ENCODE measurements at places on chromosomes 4 and X.

DNA sequence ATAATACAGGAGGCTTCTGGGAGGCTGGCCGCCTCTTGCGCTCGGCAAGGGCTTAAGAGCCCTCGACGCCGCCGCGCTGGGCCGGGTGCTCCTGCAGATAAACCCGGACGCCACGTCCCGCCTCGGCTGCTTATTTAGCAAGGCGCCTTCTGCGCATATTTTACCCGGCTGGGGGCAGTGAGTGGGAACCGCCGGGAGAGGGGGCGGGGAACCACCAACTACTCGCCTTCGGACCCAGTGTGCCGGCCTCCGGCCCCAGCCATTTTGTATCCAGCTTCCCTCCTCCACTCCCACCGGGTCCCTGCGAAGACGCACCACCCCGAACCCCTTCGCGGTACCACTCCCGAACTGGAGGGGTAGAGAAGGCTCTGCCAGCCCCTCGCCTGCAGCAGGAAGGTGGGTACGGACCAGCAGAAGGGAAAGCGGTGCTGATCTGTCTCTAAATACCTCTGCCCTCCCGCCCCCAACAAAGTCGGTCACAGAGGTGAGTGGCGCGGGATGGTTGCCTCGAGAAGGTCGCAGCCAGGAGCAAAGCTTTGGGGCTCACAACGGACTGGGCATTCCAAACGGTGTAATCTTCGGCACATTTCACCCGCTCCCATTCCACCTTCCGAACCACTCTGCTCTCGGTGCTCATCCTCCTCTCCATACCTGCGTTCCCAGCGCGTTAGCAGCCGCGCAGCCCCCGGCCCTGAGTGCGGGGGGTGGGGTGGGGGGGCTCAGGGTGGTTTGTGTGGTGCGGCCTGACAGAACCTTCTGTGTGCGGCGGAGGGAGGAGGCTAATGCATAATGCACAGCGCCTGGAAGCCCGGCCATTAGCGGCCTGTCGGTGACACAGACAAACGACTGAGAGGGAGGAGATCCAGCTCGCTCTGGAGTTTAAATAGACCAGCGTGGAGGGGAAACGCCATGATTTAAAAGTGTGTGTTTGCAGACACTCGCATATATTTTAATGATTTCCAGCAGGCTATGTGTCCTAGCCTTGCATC, 4.9 kb upstream of the BCOR start:
- DNase-seq: no peak

GRCh38 chr4:42638993-42639392, 17.9 kb downstream of the ATP8A1 start:
- no peak for DNase-seq

- DNase-seq: no peak
Measured at GRCh38 chr4:52032005-52032404, 6.1 kb downstream of the SGCB start.

GRCh38 chr4:57098415-57098814, 11.8 kb downstream of the IGFBP7 start:
- no peak for DNase-seq

GRCh38 chr4:20271950-20272349, 20.2 kb downstream of the SLIT2 start:
- DNase-seq: no peak

GRCh38 chr4:39883646-39884045, 94.1 kb downstream of the PDS5A start:
- no peak for DNase-seq

DNA sequence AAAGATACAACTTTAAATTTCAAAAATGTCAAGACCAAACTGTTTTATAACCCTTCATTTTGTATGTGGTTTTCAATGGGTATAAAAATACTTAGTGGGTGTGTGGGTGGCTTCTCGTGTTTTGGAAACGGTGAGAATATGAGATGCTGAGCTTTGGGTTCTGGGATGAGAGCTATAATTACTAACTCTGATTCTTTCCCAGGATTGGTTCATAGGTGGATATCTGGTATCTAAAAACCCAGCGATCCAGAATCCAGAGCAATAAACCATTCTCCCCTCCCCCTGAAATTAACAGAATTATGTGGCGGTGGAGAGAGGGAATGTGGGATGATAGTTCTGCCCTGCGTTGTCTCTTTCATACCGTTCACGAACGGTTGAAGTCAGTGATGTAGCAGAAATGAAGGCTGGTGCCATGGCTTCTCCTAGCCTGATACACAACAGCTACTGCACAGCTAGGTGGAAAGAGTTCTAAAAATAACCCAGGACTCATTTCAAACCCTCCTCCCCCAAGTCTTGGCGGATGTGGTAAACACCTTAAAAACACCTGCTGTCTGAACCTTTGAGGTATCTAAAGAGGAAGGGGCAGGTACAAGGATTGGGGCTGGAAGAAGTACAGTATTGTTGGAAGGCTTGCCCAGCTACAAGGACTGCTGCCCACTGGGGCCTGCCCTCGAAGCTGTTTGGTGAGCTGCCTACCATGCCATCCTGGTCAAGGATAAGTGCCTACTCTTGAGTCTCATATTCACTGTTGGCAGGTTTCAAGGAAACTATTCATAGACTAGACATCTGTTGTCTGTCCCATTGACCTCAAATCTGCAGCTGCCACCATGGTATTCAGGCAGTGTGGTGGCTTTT, 44.5 kb downstream of the SEPTIN11 start:
- peak; percentile 10 for DNase-seq

DNA sequence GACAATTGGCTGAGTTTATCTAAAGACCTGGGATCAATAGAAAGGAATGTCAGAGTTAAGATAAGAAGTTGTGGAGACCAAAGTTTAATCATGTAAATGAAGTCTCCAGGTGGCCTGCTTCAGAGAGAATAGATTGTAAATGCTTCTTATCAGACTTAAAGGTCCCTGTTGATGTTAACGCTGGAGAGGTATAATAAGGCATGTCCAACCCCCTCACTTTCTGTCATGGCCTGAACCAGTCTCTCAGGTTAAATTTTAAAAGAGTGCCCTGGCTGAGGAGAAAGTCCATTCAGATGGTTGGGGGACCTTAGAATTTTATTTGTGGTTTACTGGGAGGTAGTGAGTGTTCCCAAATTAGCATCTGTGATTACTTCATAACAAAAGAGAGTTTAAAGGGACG, 86.7 kb downstream of the AKAP4 start:
- no peak for DNase-seq

- no peak for DNase-seq
Measured at GRCh38 chr4:155430895-155431795, 54.4 kb upstream of the MAP9 start.

GRCh38 chrX:152901816-152902501, 4.1 kb downstream of the ZNF185 start:
- DNase-seq: no peak

DNA sequence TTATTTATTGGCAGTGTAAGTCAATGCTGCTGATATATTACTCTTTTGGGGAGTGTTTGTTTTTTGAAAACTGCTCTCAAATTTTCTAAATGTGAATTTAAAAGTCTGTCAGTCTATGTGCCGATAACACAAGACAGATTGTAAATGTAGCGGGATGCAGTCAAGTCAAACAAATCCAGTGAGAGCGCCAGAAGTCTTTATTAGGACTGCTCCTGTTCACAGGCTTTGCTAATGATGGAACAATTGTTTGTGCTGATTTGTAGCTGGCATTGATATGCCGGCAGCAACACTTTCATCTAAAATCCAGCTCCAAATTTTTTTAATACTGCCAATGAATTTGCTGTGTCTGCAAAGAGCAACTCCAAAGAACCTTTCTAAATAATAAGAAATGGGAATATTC, 78.7 kb upstream of the TET2 start:
- DNase-seq: no peak

DNA sequence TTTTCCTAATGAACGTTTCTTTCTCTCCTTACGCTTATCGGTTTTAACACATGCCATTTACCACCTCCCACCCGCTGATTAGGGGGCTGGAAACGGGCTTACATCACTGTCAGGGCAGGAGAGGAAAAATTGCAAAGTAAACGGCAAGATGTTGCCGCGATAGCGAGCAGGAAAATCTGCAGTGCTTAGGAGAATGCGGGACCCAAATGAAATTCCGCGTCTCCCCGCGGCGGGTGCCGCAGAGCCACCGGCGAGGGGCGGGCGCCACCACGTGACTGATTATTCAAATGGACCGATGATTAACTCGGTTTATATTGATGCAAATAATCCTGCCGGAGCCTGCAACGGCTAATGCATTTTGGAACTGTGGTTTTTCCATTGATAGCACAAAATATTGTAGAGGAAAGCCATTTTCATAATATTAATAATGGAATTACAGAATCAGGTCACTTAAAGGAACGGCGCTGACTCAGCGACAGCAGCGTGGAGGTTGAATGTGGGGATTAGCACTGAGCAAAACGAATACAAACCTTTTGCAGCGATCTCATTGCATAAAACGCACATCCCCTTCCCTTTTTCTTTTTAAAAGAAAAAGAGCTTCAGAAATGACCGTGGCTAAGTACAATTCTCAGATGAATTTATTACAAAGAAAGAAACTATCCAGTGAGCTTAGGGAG, 224.2 kb downstream of the STIM2 start:
- peak; percentile 17 for DNase-seq

- no peak for DNase-seq
Measured at GRCh38 chr4:53748328-53748772, 157.1 kb upstream of the LNX1 start.

- no peak for DNase-seq
Measured at GRCh38 chrX:15158736-15159406, 111.0 kb downstream of the ASB9 start.

GRCh38 chr4:153825126-153825525, 36.2 kb upstream of the SFRP2 start:
- DNase-seq: no peak
